ENCODE measurements at places on chromosomes 2 and 18.

GRCh38 chr18:34528177-34528576 is 181.9 kb upstream of the DTNA start:
- no peak for DNase-seq

- DNase-seq, result no peak
These were observed 1158.1 kb downstream of the LRP1B start for GRCh38 chr2:140972724-140973123.

GRCh38 chr2:149076863-149077412 is 38.4 kb downstream of the LYPD6B start:
- DNase-seq, result no peak

- DNase-seq, result no peak
These were observed 61.4 kb upstream of the RNF152 start for GRCh38 chr18:61954096-61954746.

- DNase-seq, result no peak
These were observed 98.6 kb downstream of the ACTR2 start for GRCh38 chr2:65326276-65326675.

DNA sequence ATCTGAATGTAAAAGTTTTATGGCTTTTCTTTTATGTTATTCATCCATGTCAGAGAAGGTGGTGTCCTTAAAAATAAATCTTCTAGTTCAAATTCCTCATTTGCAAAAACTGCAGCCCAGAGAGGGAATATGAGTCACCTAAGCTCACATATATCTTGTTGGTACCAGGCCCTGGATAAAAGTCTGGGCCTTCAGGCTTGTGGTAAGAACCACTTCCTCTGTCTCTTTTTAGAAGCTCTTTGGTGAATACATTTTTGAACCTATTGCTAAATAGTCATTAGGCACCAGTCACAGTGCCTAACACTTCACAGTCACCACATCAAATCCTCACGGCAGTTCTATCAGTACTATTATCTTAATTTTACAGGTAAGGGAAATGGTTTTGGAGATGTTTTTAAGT is 199.2 kb downstream of the KCNS3 start:
- DNase-seq, result no peak

DNA sequence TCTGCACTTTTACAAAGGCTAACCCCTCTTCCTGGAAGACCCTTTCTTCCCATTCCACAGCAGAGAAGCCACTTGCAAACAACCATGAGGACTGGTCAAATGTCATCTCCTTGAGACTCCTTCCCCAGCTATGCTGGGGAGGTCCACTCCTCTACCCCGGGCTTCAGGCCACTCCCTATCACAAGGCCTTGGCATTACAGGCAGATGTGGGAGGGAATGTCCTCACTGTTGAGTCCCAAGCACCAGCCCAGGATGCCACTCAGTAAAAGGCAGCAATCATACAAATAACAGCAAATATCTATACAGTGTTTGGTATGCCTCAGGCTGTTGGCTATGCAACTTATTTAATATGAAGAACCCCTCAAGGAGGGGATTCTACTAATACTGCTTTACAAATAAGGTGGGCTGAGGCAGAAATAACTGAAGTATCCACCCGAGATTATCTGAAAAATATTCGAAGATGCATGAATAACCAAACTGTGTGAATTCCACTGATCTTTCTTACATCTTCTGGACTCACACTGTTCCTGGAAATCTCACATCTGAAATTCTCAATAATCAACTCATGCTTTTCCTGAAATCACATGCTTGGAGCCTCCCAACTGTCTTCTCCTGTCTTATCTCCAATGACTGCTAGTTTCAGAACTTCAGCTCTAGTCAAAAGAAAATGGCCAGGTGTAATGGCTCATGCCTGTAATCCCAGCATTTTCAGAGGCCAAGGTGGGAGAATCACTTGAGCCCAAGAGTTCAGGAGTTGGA is 226.3 kb downstream of the TCF4 start:
- DNase-seq, result no peak

- no peak for DNase-seq
These were observed 272.0 kb downstream of the TGIF1 start for GRCh38 chr18:3721771-3722648.

GRCh38 chr2:190607657-190608357 is 41.1 kb upstream of the NAB1 start:
- DNase-seq, result no peak

DNA sequence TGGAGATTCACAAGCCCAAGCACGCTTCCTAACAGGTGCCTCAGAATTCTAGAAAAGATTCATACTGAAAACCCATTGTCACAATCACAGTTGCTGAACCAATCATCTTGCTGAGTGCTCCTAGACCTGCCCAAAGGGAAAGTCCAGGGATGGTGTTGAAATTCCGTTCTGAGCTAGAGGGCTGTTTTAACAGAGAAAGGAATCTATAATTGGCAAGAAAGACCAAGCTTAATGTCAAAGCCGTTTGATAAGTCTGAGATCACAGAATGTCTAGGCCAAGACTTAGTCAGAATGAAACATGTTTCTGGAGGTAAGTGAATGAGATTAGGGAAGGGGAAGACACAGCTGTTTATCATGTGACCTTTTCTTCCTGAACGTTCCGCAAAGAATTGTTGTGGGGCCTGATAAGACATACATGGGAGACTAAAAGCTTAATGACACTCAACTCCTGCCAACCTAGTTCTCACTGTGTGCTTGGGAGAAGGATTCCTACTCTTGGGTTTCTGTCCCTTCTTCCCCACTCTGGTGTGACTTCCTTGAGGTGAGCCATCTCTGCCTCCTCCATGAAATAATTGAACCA is 27.5 kb downstream of the PMAIP1 start:
- no peak for DNase-seq

DNA sequence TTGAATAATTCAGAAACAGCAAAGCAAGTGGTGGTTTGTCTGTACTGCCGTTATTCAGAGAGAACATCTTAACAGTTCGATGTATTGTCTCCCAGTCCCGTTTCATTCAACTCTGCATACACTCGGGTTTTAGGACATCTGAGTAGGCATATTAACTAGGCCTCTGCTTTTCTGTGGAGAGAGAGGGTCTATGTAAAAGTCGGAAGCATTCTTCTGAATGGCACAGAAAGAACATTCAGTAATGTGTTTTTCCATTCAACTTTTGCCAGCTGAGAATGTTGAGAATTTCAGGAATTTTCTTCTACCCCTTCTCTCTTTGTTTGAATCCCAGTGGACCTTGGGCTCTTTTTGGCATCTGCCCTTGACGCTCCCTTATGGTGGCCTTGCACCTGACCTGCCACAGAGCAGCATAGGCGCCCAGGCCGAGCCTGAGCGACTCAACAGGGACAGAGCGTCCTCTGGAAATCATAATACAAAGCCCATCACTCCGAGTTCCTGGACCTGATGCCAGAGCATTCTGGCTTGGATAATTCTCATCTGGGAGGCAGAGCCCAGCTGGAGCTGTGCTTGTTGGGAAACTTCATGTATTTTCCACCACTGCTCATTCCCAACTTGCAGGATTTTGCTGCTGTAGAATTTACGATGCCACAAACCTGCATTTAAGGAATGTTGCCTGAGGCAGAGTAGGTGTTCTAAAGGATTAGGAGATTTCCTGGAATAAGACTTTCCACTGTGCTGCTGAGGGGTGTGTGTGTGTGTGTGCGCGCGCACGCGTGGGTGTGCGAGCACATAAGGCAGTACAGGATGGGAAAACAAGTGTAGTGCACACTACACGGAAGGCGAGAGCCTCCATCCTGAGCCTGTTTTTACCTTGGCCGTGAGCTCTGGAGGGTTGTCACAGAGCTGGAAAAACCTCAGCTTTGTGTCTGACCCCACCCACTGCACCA is 77.2 kb upstream of the TXNDC2 start:
- DNase-seq, result no peak

DNA sequence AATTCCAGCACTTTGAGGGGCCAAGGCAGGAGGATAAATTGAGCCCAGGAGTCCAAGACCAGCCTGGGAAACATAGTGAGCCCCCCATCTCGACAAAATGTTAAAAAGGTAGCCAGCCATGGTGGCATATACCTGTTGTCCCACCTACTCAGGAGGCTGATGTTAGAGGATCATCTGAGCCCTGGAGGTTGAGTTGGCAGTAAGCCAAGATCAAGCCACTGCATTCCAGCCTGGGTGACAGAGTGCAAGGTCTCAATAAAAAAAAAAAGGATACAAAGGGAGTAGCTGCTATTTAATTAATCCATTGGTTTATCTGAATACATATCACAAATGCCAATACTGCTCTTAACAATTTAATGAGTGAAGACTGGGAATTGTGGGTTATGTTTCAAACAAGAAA is 327.8 kb downstream of the CPS1 start:
- DNase-seq, result no peak

GRCh38 chr2:64623242-64623850 is 30.4 kb downstream of the SERTAD2 start:
- DNase-seq, result no peak

GRCh38 chr18:13710414-13710831 is 15.9 kb downstream of the FAM210A start:
- no peak for DNase-seq

DNA sequence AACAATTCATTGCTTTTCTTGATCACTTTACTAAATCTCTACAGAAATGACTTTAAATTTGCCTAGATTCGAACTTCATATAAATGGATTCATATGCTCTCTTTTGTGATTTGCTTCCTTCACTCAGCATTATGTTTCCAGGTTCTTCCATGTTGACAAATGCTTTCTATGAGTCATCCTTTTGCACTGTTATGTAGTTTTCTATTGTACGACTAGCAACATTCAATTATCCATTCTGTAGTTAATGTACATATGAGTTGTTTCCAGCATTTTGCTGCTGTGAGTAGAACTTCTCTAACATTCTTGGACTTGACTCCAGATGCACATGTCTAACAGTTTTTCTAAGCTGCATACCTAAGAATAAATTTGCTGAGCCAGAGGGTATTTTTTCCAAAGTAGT is 66.5 kb upstream of the NEUROD1 start:
- DNase-seq, result no peak

DNA sequence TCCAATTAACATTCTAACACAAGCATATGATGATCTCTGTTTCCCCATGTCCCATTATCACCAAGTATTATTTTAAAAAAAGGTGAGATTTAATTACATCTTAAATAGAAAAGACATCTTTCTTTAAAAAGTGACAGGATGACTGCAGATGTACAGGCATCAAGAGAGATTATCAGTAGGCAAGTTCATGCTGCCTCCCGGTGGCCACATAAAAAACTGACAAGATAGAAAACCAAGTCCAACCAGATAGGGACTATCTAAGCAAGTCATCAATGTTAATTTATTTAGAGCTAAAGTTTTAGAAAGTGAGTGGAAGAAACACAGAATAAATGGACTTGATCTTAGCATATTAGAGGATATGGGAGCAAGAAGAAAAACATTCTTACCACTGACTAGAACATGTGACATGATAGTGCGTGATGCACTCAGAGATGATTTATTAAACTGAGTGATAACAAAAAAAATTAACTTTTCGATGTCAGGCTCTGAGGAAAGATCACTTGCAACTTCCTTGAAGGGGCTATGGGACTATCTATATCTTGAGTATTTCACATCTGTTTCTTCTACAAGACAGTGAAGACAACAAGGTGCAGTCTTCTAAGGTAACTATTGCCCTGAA is 5.4 kb upstream of the TDRD15 start:
- no peak for DNase-seq

- no peak for DNase-seq
These were observed 202.4 kb downstream of the EXOC6B start for GRCh38 chr2:72623481-72623880.

- DNase-seq, result no peak
These were observed 132.5 kb downstream of the SPHKAP start for GRCh38 chr2:228048838-228049490.

DNA sequence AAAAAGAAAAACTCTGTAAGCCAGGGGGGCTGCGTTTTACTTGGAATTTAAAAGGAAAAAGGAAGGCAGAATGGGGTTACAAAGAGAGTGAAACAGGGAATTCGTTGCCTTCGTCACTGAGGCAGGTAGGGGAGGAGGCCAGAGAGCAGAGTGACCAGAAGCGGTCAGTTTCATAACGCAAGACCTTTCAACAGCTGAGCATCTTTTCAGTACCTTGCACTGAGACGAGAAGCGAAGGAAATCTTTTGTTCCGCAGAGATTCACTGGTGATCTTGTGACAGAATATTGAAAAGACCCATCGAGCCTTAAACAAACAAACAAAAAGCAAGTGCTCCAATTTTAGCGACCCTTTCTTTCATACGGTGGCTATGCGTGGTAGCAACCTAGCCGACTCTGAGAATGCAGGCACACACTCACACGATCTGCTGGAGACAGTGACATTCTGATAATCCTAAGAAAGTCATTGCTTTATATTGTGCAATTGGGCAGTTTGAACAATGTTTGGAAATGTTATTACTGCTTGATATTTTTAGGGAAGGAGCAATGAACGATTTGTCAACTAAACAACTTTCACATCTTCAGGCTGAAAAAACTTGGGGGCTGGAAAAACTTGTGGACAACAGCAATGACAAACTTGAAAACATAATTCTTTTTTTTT is 93.8 kb upstream of the ODC1 start:
- no peak for DNase-seq

- no peak for DNase-seq
These were observed 4.6 kb upstream of the PXDN start for GRCh38 chr2:1748741-1749488.

GRCh38 chr18:33802955-33803354 is 224.9 kb downstream of the ASXL3 start:
- DNase-seq, result no peak

GRCh38 chr2:25566094-25566493 is 107.3 kb downstream of the DTNB start:
- DNase-seq, result no peak

GRCh38 chr2:236525411-236525997 is 44.1 kb upstream of the ACKR3 start:
- no peak for DNase-seq

GRCh38 chr2:124317628-124318027 is 292.5 kb downstream of the CNTNAP5 start:
- DNase-seq, result no peak

GRCh38 chr2:6914828-6915227 is 2.4 kb upstream of the RNF144A start:
- no peak for DNase-seq

- no peak for DNase-seq
These were observed 40.4 kb downstream of the KLHL29 start for GRCh38 chr2:23425338-23425871.

DNA sequence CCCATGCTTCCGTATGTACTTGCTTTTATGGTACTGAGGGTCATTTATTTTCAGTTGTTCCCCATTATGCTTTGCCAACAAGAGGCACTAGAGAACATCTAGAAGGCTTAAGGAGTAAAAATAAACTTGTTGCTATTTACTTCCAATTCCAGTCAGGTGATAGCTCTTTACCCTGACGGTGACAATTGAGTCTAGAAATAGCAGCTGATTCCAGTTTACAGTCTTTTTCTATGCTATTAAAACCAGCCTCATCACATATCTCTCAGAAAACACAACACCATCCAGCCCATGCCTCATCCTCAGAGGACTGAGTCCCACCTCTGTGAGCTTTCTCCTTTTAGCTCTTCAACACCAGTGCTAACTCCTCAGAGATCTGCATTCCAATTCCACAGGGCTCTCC is 327.0 kb downstream of the GPD2 start:
- no peak for DNase-seq

- no peak for DNase-seq
These were observed 16.2 kb downstream of the C2orf76 start for GRCh38 chr2:119350311-119350998.

- DNase-seq, result no peak
These were observed 55.5 kb downstream of the SEPTIN10 start for GRCh38 chr2:109558076-109558882.

GRCh38 chr18:48735681-48736255 is 196.9 kb downstream of the CTIF start:
- no peak for DNase-seq
